ENCODE measurements at places on chromosomes 5 and 9. TPM values are rescaled to one million over a fixed set of nuclear protein-coding genes. Genes with fewer than 3 reads are reported as not detected.

Gene IL33
- total RNA-seq = not detected

Gene PDGFRB
- total RNA-seq = 0.46 TPM

Gene CYFIP2
- 182 TPM for total RNA-seq

GRCh38 chr9:93262537-93263310 is 78.8 kb downstream of the WNK2 start:
- H3K4me1 ChIP-seq = no peaks in the 10 kb centered on the region
- DNase-seq = peak; percentile 5
- no peak overlapping the region for H3K27ac ChIP-seq
- no peaks in the 10 kb centered on the region for H3K36me3 ChIP-seq
- no peaks in the 10 kb centered on the region for H3K27me3 ChIP-seq

All from activated T-helper 2 cell treated with anti-CD3 and anti-CD28 coated beads, Interferon-gamma antibody, Interleukin-2, Interleukin-4, amounts not matched to agents 10 μg/mL and 5 μg/mL and 100 μg/mL, durations not matched to agents 14 hours and 24 hours and 36 hours (primary cell).